Activated CD4-positive, alpha-beta memory T cell treated with anti-CD3 and anti-CD28 coated beads for 36 hours (primary cell): ENCODE measurements at places on chromosomes 11 and 22. TPM values are rescaled to one million over a fixed set of nuclear protein-coding genes. Genes with fewer than 3 reads are reported as not detected.

DNA sequence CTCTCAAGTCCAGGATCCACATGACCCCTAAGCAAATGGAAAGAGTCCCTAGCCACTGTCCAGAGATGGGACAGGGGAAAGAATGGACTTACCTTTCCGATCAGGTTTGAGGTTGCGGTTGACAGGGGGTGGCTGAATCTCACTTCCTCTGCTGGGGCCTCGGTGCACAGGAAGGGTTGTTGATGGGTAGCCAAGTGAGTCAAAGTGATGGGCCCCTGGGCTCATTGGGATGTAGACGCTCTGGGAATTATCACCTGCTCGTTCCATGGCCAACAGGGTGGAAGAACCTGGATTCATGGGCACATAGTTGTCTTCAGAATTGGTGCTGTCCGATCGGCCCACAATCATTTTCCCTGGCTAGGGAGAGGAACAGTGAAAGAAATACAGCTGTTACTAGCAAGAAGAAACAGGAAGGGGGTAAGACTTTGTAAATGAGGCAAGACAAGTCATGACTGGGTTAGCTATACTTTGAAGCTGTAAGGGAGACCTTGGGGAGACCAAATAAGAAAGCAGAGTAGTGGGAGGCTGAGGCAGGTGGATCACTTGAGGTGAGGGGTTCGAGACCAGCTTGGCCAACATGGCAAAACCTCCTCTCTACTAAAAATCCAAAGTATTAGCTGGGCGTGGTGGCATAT, 34.7 kb downstream of the USP35 start:
- H3K4me1 ChIP-seq = peaks cover 20% of the 10 kb centered on the region
- peaks cover 11% of the 10 kb centered on the region for H3K36me3 ChIP-seq
- H3K4me3 ChIP-seq = no peak overlapping the region
- DNase-seq = no peak
- no peak overlapping the region for H3K27ac ChIP-seq

DNA sequence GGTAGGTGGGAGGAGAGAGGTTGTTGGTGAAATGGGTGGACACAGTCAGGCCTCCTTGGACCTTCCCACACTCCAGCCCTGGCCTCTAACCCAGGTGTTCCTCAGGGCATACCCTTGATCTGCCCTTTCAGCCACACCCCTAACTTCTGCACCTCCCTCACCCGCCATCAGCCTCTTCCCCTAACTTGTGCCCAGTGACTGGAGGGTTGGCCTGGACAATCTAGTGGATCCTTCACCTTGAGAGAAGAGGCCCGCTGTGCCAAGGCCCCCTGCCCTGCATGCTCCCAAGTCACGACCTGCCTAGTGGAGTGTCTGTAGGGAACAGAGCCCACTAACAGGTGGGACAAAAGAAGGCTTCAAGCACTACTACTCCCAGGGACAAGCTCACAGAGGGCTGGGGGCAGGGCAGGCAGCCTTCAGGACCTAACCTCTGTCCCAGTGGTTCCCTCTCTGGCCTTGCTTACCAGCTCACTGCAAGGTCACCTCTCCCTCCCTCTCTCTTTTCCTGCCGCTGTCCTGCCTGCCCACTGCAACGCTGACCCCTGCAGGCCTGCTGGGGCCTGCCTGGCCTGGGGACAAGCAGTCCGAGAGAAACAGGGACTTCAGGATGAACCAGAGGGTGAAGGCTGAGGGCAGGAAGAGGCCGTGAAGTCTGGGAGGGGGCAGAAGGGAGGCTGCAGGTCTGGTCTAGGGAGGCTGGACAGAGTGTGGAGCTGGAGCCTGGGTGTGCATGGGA, 3.3 kb downstream of the SYT7 start:
- peaks cover 33% of the 10 kb centered on the region for H3K27me3 ChIP-seq
- H3K4me3 ChIP-seq = no peak overlapping the region
- peaks cover 14% of the 10 kb centered on the region for H3K4me1 ChIP-seq
- H3K27ac ChIP-seq = no peak overlapping the region

- no peaks in the 10 kb centered on the region for H3K36me3 ChIP-seq
- H3K4me3 ChIP-seq = no peak overlapping the region
- H3K27ac ChIP-seq = no peak overlapping the region
- no peak for DNase-seq
Observed at GRCh38 chr22:17950651-17951214, 73.6 kb downstream of the MICAL3 start.

DNA sequence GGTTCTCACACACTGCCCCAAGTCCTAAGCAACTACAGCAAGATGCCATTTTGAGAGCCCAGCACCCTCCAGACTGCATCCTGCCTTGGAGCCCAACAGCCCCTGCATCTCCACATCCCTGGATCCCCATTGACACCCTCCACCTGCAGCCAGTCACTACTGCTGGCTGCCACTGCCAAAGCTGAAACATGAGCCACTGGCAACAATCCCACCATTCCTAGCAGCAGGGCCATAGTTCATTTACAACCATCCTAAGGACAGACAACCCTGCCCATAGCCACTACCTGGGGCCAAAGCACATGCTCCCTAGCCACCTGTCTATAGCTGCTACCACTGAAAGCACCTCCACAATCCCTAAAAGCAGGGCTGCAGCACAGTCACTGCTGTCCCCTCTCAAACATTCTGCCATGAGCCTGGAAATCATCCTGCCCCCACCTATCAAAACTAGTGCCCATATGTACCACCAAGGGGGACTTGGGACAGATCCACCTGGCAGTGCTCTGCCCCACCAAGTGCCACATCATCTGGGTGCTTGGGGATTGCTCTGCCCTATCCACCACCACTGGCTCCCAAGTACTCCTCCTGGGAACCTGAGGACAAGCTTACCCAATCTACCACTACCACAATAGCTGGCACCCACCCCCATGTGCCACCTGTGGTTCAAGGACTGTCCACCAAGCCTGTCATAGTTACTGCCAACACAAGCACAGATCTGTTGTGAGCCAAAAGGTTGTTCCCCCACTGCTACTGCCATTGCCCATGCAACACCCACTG, 138.8 kb upstream of the SOX6 start:
- no peak overlapping the region for H3K27ac ChIP-seq
- H3K36me3 ChIP-seq = no peaks in the 10 kb centered on the region
- no peak for DNase-seq
- no peak overlapping the region for H3K4me3 ChIP-seq
- no peaks in the 10 kb centered on the region for H3K4me1 ChIP-seq

DNA sequence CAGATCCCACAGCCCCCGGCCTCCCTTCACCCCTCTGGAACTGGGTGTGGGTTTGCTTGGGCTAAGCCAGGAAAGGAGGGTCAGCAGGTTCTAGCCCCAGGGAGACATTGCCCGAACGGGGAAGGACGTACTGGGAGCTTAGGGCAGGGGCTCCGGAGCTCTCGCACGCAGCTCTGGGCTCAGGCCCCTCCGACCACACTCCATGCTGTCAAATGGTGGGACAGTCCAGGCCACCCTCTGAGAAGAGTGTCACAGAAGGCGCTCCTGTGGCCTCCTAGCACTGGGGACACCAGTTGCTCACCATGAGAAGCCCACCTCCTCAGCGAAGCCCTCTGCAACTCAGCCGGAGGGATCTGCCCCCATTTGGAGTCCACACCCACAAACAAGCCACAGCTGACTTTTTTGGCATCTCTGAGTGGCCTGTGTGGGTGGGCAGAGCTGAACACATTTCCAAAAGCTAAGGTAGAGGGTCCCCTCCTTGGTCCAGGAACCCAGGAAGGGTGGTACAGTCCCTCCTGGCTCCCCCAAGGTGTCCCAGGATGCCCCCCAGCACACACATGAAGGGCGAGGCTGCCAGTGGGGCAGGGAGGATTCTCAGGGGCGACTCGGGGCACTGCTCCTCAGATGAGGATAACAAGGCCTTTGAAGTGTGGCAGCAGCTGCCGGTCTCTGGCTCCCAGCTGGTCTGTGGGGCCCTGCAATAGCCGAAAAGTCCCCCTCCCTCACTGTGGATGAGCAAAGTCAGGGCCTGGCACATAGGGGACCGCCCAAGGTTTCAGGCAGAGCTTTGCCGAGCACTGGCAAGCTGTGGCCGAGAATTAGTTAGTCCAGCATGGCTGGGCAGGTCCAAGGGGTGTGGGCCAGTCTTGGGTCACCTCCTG, 13.0 kb upstream of the TEF start:
- no peaks in the 10 kb centered on the region for H3K27me3 ChIP-seq
- no peak overlapping the region for H3K4me3 ChIP-seq
- H3K36me3 ChIP-seq = no peaks in the 10 kb centered on the region
- no peak overlapping the region for H3K27ac ChIP-seq
- no peak for DNase-seq
- peaks cover 4% of the 10 kb centered on the region for H3K4me1 ChIP-seq

- DNase-seq = peak; percentile 7
- H3K27ac ChIP-seq = no peak overlapping the region
- H3K4me3 ChIP-seq = no peak overlapping the region
- no peaks in the 10 kb centered on the region for H3K36me3 ChIP-seq
- H3K4me1 ChIP-seq = no peaks in the 10 kb centered on the region
- H3K27me3 ChIP-seq = no peaks in the 10 kb centered on the region
Observed at GRCh38 chr11:69374110-69374945, 80.4 kb downstream of the MYEOV start.

MMP26 gene
- total RNA-seq = not detected

VPREB1 gene
- total RNA-seq = not detected

USP2 gene
- 2.2 TPM for total RNA-seq
